ENCODE measurements at places on chromosomes 2 and 18. TPM values are rescaled to one million over a fixed set of nuclear protein-coding genes. Genes with fewer than 3 reads are reported as not detected.

Gene WDR35
- 15.5 TPM for total RNA-seq

Gene TMEM214
- total RNA-seq = 57.1 TPM

Gene ANO7
- 8.6 TPM for total RNA-seq

Gene SETBP1
- total RNA-seq = 9.6 TPM

Gene ST8SIA3
- total RNA-seq = 2.3 TPM

Gene DHRS9
- not detected for total RNA-seq
